Right renal pelvis (tissue), 4 donors: ENCODE measurements at places on chromosomes 1 and 21. TPM values are rescaled to one million over a fixed set of nuclear protein-coding genes. Genes with fewer than 3 reads are reported as not detected.

DNA sequence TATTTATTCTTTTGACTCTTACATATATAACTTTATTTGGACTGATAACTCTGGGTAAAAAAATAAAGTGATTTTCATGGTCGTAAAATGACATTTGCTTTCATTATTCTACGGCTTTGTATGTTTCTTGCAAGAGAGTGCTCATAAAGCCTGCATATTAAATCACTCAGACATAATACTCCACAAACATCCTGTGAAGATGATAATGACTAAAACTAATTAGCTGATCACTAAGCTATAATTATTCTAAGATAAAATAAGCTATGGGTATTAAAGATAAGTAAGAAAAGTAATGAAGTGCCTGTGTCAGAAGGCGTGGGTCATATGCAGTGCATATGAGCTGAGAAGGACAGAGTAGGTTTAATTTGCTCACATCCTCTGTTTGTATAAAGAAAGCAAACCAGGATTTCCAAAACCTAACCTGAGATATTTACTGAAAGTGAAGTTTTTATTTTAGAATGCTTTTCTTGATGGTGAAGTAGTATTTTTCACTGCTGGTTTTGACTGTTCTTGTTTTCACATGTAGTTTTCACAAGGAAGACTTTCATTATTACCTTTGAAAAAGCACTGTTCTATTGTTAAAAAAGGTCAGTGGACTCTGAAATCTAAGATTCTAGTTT lies 278.8 kb downstream of the AMY1C start:
- no peak for DNase-seq

DNA sequence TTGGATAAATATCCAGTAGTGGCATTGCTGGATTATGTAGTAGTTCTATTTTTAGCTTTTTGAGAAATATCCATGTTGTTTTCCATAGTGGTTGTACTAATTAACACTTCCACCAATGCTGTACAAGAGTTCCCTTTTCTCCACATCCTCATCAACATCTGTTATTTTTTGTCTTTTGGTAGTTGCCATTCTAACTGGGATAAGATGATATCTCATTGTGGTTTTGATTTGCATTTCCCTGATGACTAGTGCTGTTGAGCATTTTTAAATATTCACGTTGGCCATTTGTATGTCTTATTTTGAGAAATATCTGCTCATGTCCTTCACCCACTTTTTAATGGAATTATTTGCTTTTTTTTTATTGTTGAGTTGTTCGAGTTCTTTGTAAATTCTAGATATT lies 183.9 kb downstream of the PTPRU start:
- no peak for DNase-seq

- DNase-seq = no peak
Observed at GRCh38 chr1:39490596-39491145, 765 bp upstream of the BMP8A start.

- DNase-seq = no peak
Observed at GRCh38 chr21:41640748-41641509, 125.9 kb downstream of the RIPK4 start.

GRCh38 chr1:19240673-19241538 lies 10.4 kb downstream of the EMC1 start:
- peak; percentile 28 for DNase-seq

GRCh38 chr1:194466706-194467105 lies 1280.3 kb upstream of the B3GALT2 start:
- DNase-seq = no peak

TMOD4 gene
- 0.87 TPM for polyA plus RNA-seq

AQP10 gene
- polyA plus RNA-seq = 0.10 TPM

SUMO3 gene
- polyA plus RNA-seq = 118 TPM

MASP2 gene
- polyA plus RNA-seq = 3.8 TPM

- no peak for DNase-seq
Observed at GRCh38 chr1:232726048-232726779, 79.0 kb upstream of the MAP10 start.

GRCh38 chr1:246537887-246538286 lies 28.2 kb downstream of the TFB2M start:
- no peak for DNase-seq

LCE2C gene
- polyA plus RNA-seq = not detected

CAPZA1 gene
- polyA plus RNA-seq = 144 TPM

GRCh38 chr1:20508411-20508771 lies 440 bp upstream of the MUL1 start:
- DNase-seq = no peak

GRCh38 chr1:36871146-36871971 lies 163.0 kb downstream of the GRIK3 start:
- DNase-seq = no peak

BCAN gene
- polyA plus RNA-seq = 0.58 TPM

DNA sequence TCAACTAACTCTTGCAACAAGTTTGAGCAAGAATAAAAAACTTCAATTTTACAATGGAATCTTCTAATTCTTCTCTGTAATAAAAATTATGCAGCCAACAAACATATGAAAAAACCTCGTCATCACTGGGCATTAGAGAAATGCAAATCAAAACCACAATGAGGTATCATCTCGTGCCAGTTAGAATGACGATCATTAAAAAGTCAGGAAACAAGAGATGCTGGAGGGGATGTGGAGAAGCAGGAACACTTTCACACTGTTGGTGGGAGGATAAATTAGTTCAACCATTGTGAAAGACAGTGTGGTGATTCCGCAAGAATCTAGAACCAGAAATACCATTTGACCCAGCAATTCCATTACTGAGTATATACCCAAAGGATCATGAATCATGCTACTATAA lies 327.5 kb upstream of the LYPLAL1 start:
- no peak for DNase-seq

- DNase-seq = no peak
Observed at GRCh38 chr1:238404921-238405320, 514.2 kb upstream of the ZP4 start.

DNA sequence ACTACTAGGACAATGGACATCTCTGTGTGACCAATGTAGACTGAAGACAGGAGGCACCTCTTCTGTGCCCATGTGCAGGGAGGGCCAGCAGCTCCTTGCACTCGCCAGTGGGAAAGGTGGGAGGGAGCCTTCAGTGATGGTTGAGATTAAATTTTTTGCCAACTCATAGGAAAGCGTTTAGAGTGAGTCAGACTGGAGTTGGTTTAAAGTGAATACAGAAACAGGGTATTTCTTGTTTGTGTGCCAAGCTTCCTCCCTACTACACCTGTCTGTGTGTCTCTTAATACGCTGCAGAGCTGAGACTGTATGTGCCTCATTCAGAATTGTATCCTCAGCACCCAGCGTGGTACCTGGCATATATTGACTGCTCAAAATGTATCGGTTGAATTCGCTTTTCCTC lies 13.5 kb upstream of the COL16A1 start:
- DNase-seq = no peak

TCEA3 gene
- 51.6 TPM for polyA plus RNA-seq

DNA sequence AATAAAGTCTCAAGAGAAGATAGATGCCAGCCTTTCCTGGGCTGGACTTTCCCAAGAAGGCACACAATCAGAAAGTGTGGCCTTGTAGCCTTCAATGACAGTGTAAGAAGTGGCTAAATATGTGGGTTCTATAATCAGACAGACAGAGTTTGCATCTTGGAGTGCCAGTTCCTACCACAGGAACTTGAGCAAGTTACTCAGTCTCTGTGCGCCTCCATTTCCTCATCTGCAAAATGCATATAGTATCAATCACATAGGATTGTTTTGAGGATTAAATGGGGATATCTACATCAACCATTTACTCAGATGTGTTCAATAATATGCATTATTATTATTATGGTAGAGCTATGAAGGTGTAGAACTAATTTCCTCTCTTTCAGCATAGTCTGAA lies 176.8 kb upstream of the PTBP2 start:
- DNase-seq = no peak

DNA sequence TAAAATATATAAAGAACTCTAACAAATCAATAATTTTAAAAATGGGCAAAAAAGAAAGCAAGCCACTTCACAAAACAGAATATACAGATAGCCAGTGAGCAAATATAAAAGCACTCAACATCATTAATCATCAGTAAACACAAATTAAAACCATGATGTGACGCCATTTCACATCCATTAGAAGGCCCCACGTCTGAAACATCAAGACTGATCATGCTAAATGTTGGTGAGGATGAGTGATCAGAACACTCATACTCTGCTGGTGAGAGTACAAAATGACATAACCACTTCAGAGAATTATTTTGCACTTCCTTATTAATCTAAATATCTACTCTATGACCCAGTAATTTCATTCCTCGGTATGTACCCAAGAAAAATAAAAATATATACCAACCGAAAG lies 512.2 kb upstream of the NR5A2 start:
- DNase-seq = no peak

DNA sequence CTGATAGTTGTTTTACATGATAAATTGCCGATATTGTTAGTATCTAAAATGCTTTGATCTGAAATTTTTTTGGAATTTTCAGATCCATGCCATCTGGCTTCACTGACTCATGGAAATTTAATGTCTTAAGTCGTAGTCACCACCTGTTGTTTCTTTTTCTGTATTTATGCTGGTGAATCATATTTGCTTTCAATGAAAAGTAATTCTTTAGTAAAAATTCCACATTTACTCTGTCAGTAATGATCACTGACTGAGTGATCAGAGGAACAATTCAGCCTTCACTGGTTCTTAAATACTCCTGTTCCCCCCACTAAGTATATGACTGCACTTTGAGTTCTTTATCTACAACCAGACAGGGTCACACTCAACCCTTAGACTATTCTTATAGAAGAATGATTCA lies 185.6 kb upstream of the NRIP1 start:
- no peak for DNase-seq

C8A gene
- not detected for polyA plus RNA-seq
